Vein endothelial cell (primary cell): ENCODE measurements at places on chromosomes 2 and 18. TPM values are rescaled to one million over a fixed set of nuclear protein-coding genes. Genes with fewer than 3 reads are reported as not detected.

Gene LINC00305
- total RNA-seq: not detected in 2 replicates

Gene FABP1
- not detected in 2 replicates for total RNA-seq

Gene DYSF
- total RNA-seq: 148 and 182 TPM in 2 replicates

Gene CCNYL1
- total RNA-seq: 29.7 and 42.0 TPM in 2 replicates

Gene SNTG2
- not detected in 2 replicates for total RNA-seq

Gene AQP12A
- total RNA-seq: not detected in 2 replicates

Gene METAP1D
- 2.9 and 5.0 TPM in 2 replicates for total RNA-seq

Gene SDC1
- total RNA-seq: 3.9 and 5.9 TPM in 2 replicates

Gene TRIM54
- 0.10 and 0.33 TPM in 2 replicates for total RNA-seq
